Airway epithelial cell (primary cell): ENCODE measurements at places on chromosomes 11 and 22. TPM values are rescaled to one million over a fixed set of nuclear protein-coding genes. Genes with fewer than 3 reads are reported as not detected.

The IL10RA gene
- total RNA-seq: not detected in 2 replicates

The BDNF gene
- 0.71 and 1.2 TPM in 2 replicates for total RNA-seq

The TEX54 gene
- not detected in 2 replicates for total RNA-seq

The AP5B1 gene
- 21.3 and 24.3 TPM in 2 replicates for total RNA-seq
